ENCODE measurements at places on chromosomes 1 and 21. TPM values are rescaled to one million over a fixed set of nuclear protein-coding genes. Genes with fewer than 3 reads are reported as not detected.

DNAJC6 gene
- total RNA-seq = 5.6 TPM

TMPRSS15 gene
- total RNA-seq = not detected

INAVA gene
- total RNA-seq = 42.2 TPM

CTSK gene
- total RNA-seq = 67.3 TPM

SPATA21 gene
- not detected for total RNA-seq

PGLYRP4 gene
- 3.9 TPM for total RNA-seq

BNIPL gene
- 105 TPM for total RNA-seq

TPTE gene
- not detected for total RNA-seq

- no peak for DNase-seq
Measured at GRCh38 chr1:245458234-245458633, 303.4 kb downstream of the KIF26B start.

- no peak for DNase-seq
Measured at GRCh38 chr1:47407481-47407880, 8.6 kb upstream of the FOXE3 start.

- no peak for DNase-seq
Measured at GRCh38 chr1:183800449-183800848, 4.5 kb upstream of the RGL1 start.

DNA sequence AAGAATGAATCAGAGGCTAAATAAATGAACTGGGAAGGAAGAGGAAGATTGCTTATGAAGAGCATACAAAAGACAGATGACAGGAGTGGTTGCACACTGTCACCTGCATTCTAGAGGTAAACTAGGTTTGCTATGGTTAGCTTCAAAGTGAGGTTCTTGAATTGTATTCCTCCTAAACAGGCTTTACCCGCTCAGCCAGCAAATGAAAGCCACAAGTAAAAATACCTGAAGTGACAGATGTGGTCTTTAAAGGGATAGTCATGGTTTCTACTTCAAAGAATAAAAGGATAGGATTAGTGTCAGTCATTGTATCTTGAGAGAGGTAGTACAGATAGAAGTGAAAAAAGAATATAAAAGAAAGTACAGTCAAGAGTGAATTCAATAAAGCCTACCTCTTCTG lies 32.4 kb upstream of the PRDX6 start:
- DNase-seq = no peak

DNA sequence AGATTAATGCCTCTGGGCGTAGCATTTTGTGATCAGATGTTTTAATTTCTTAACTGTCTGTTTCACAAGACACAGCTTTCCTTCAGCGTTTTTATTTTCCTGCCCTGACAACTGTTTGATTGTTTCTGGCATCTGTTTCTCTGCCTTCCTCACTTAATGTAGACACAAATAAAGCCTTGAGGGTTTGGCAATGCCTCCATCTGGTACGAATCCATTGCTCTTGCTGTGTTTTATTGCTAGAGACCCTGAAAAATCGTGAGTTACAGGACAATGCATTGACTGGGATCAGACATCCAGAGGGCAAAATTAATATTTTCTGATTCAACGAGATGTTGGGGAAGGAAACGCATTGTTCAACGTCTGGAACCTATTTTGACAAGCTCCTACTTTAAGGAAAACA lies 363.5 kb downstream of the MRPL39 start:
- DNase-seq = no peak

GRCh38 chr1:76955652-76956051 lies 88.4 kb downstream of the ST6GALNAC5 start:
- no peak for DNase-seq

DNA sequence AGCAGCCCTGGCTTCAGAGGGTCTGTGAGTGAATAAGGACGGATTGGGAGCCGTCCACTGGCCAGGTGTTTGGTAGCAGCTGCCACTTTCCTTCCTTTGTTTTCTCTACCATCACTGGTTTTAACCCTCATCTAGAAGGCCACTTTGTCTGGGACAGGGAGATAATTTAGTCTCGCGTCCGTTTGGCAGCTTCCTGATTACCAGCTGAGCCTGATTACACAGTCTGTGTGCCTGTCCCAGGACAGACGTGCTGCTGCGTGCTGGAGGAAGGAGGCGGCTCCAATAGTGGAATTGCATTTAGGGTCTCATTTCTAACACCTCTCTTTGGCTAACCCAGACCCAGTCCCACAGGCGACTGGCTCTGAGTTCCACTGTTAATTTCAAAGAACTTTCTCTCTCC lies 24.6 kb upstream of the CASQ2 start:
- DNase-seq = no peak

- DNase-seq = no peak
Measured at GRCh38 chr1:230682274-230682673, 31.6 kb downstream of the AGT start.

DNA sequence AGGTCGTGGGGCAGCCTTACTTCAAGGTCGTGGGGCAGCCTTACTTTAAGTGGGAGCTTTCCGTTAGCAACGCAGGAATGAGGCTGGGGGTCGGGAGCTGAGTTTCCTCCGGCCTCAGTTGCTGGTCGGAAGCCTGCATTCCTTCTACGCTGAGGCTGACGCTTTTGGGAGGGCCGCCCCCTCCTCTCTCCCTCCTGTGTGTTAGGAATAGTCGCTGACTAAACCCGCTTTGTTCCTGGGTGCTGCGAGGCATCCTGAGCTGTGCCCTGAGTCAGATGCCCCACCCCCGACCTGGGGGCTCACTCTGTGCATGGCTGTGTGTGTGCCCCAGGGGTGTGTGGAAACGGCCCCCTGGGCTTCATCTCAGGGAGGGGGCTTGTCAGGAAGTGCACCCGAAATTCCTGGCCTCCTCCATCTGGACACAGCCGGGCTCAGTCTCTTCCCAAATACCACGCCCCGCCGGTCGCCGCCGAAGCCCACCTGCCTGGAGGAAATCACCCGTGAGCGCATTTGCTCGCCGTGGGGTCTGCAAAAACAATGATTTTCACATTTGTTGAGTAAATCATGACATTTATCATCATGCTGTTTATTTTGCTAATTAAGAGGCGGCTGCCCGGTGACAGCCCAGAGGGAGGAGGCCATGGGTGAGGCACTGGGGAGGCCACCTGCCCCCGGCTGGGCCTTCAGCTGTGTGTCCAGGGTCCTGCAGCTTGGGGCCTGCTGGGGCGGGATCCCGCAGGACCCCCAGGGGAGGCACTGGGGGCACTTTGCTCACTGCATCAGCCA lies 121.4 kb downstream of the PRDM16 start:
- DNase-seq = no peak

DNA sequence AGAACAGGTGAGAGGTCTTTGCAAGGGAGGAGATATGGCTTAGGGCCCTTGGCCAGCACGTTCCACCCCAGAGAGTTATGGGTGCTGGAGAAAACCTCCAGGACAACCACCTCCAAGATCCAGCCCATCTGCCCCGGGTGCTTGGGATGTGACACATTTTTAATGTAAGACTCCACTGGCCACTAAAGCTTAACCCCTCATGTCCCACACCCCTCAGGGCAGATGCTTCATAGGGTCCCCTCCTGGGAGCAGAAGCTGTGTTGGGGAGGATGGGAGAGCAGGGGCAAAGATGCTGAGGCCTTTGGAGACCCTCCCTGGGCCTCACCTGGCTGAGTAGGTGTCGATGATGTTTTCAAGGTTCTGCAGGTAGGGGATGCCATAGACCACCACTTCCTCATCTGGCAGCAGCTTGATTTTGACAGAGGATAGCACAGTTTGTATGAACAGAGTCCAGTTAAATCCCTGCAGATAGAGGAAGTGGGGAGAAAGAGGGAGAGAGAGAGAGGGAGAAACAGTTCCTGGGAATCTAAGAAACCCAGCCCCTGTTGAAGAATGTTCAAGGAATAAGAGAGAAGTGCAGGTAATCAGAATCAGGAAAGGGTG lies 11.9 kb downstream of the PRXL2B start:
- DNase-seq = no peak

- no peak for DNase-seq
Measured at GRCh38 chr1:172443666-172444453, at the start of gene PIGC. TSS of gene PIGC (minus strand) at chr1:172444069. CDS start at chr1:172442622, 1,447 bp downstream.
